ENCODE measurements at places on chromosomes 7 and 10.

DNA sequence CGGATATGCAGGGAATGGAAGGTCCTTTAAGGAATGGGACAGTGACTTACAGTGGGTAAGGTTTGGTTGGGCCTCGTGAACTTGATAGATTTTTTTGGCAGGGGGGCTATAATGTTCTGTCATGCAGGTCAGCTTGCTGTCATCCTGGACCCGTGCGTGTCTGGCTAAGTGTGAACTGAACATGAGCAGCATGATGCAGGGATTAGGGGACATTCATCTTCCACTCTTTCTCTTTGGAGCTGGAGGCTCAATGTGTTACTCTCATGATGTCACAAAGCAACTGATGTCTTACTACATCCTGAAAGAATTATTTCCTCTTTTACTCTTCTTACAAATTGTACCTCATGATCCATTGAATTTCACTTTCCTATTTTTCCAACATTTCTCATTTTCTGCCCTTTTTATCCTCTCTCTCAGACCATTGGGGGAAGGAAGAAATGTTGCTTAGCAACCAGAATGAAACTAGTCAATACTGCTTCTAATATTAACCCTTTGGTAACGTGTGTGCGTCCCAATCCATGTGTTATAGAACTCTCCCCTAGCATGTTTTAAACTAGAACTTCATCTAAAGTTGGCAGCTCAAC is 549.1 kb downstream of the LRMDA start:
- DNase-seq = no peak

GRCh38 chr10:58153751-58154150 is 113.9 kb downstream of the IPMK start:
- no peak for DNase-seq

GRCh38 chr10:73088304-73088703 is 8.4 kb downstream of the P4HA1 start:
- DNase-seq = no peak

GRCh38 chr10:107413971-107414370 is 249.5 kb upstream of the SORCS1 start:
- no peak for DNase-seq

DNA sequence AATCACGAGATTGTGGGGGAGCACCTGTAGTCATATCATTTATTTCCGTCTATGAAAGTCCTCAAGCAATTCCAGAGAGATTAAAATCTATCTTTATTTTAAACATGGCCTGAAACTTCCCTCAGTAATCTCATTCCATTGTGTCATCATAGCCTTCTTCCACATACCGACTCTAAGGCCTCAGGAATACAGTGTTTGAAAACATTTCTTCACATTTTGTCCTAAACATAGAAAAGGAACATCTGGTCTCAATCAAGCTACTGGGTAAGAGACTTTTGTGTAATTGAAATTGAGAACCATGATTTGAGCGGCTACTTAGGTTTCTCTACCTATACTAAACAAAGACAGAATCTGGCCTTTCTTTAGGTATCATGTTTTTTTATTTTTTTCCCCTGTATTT is 78.0 kb upstream of the ELMO1 start:
- no peak for DNase-seq

DNA sequence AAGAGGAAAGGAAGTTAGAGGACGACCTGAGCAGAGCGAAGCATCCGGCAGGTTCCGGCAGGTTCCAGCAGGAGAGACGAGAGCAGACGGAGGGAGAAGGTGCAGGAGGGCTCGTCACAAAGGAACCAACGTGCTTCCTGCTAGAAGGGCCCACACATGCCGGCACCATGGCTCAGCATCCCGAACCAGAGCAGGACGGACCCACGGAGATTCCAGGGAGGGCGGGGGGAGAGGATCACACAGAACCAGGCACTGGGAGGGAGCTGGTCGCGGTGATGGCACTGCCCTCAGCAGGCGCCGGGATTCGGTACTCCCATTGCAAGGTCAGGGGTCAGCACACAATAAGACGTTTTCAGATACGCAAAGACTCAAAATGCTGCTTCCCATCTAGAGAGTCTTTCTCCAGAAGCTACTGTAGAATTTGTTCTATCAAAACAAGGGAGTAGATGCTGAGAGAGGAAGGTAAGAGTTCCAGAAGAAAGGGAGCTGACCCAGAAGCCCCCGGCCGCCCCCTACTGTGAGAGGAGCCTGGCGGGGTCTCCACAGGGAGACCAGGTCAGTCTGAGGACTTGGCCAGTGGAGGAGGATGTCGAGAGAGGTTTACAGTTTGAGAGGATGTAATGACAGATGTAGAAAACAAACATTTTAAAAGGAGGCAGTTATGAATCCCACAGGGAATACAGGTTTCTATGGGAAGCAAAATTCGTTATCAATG is 23.6 kb upstream of the PWWP2B start:
- DNase-seq = no peak

DNA sequence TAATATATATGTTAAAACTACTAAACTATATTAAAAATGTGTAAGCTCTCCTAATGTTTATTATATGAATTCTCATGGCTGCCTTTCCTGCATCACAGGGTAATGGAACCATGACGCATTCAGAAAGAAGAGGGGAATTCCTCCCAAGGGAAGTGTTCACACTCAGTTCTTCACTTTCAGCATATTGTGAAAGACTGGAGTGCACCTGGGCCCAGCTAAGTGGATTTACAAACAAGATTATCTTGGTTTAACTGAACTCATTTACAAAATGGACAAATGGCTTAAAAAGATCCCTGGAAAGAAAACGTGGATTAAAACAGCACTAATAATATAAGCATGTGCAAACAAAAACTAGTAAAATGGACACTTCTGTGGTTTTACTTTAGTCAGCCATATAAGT is 149.8 kb downstream of the DOCK4 start:
- DNase-seq = no peak
